ENCODE measurements at places on chromosomes 11 and 22.

GRCh38 chr11:59724066-59724465 lies 10.4 kb upstream of the OR10V1 start:
- DNase-seq: no peak

- DNase-seq: no peak
Measured at GRCh38 chr22:44276041-44276440, 36.7 kb downstream of the SHISAL1 start.

DNA sequence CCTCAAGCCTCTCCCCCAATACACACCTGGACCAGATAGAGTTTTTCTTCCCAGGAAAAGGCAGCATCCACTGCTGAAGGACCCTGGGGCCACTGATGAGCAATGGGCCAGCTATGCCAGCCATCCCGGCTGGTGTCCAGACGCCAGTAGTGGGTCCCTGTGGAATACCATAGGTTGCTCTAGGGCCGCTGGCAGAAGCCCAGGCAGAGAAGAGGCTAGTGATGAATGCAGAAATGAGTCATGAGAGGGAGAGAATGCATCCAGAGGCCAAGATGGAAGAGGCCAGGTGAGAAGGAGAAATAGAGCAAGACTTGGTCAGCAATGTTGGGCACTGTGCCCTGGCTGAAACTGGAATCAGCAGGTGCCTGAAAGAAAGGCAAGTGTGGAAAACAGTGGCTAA lies 8.9 kb downstream of the HPX start:
- DNase-seq: no peak

GRCh38 chr11:8315954-8316353 lies 52.3 kb upstream of the LMO1 start:
- DNase-seq: no peak

GRCh38 chr11:114308689-114309089 lies 12.5 kb downstream of the NNMT start:
- DNase-seq: no peak

- no peak for DNase-seq
Measured at GRCh38 chr11:58629857-58630256, 7.4 kb downstream of the CNTF start.

GRCh38 chr11:46457659-46458424 lies 66.3 kb upstream of the CHRM4 start:
- DNase-seq: no peak

- no peak for DNase-seq
Measured at GRCh38 chr11:118184784-118185579, 8.5 kb upstream of the SCN2B start.

DNA sequence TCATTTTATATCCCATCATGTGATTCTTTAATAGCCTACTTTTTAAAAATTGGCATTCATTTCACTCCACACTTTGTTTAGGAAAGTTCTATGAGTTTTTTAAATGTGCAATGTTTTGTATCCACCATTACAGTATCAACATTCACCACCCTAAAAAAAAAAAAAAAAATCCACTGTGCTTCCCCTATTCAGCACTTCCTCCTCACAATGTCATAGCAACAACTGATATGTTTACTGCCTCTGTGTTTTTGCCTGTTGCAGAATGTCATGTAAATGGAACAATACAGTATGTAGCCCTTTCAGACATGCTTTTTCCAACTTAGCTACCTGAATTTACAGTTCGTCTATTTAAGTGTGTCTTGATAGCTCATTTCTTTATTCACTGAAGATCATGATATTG lies 754.2 kb downstream of the FAM181B start:
- DNase-seq: no peak

- no peak for DNase-seq
Measured at GRCh38 chr22:25420925-25421904, 143.3 kb upstream of the GRK3 start.

DNA sequence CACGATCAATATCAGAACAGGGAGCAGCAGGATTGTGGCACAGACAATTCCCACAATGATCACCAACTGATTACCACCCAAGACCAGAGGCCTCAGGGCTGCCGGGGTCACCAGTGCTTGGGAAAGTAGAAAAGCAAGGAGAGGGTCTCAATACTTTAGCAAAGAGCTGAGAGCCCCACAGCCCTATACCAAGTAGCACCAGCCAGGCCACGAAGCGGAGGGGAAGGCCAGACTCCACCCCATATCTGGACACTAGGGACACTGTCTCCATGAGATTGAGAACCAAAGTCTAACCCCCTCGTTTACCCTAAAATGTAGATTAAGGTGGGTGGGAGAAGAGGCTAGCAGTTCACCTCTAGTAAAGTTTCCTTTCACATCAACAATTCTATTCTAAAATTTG lies 24.1 kb upstream of the SCN2B start:
- DNase-seq: no peak

Measured in NCI-H2107 (cell line).